CD4-positive, alpha-beta T cell (primary cell): ENCODE measurements at places on chromosomes 12 and 14.

- DNase-seq, result no peak
Observed at GRCh38 chr14:71523630-71524319, 408.5 kb upstream of the RGS6 start.

- DNase-seq, result no peak
Observed at GRCh38 chr12:48960834-48961233, 3.5 kb upstream of the ARF3 start.

- no peak for DNase-seq
Observed at GRCh38 chr14:69921052-69921451, 41.8 kb downstream of the SMOC1 start.

GRCh38 chr12:20572451-20572850, 122.7 kb upstream of the SLCO1C1 start:
- DNase-seq, result no peak

- no peak for DNase-seq
Observed at GRCh38 chr14:74415115-74415437, 10.9 kb downstream of the SYNDIG1L start.

DNA sequence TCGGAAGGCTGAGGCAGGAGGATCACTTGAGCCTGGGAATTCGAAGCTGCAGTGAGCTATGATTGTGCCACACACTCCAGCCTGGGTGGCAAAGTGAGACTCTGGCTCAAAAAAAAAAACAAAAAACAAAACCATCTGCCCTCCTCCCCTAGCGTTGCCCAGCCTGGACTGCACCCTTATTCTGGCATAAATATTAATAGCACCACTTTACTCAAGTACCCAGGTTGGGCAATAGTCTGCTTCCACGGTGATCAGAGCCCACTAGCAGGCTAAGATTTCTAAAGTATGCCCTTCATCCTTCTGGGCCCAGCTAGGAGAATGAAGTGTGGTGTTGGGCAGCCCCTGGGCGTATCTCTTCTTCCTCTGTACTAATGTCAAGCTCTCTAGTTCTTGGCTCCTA, 33.3 kb downstream of the KCTD10 start:
- no peak for DNase-seq

DNA sequence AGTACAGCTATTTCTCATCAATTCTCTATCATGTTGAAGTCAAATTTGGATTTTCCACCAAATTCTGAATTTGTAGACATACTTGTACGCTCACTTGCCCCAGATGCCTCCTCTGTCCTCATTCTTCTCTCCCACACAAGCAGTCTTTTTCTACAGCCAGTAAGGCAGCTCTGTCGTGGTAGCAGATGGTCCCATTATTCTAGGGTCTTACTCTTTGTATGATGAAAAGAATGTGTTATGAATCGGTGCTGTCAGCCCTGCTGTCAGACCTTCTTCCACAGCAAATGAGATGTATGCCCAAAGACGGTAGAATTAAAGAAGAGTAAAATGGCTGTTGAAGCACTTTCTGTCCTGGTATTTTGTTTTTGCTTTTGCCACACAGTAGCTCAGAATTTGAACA, 17.2 kb upstream of the PAPLN start:
- DNase-seq, result no peak

GRCh38 chr14:26398616-26399015, 199.2 kb downstream of the NOVA1 start:
- DNase-seq, result no peak

DNA sequence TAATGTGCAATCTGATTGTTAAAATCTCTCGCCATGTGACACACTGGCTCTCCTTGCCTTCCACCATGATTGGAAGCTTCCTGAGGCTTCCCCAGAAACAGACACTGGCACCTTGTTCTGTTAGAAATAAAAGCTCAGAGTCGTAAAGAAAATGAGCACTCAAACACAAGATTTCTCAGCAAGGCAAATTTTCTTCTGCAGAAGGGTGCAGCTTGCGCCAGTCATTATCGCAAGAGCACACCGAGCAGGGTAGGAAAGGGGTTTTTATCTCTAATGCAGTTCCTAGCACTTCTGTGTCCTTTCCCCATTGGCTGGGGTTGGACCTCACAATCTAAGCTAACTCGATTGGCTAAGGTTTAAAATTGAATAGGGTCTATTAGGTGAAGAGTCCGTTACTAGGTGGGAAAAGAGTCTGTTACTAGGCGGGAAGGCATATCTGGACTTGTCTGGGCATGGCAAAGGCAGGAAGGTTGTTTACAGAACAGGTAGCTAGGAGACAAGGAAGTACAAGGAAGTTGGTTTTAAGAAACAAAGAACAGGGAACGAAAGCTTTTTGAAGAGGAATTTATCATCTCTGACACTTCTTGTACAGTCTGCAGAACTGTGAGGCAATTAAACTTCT, 62.6 kb upstream of the BICD1 start:
- DNase-seq, result no peak

DNA sequence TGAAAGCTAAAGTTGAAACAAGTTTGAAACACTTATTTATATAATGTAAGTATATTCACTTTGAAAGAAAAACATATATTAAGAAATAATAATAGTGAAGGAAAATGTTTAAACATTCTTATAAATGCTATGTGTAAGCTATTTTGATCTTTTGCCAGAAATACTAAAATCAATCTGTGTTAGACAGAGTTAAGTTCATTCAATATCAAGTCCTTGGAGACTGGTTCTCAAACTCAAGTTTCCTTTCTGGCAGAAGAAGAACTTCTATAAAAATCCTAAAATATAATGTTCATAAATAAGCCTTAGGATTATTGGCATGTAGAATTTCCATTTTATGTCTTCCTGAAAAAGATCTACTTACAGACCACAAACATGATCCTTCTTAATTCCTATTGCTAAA, 45.3 kb downstream of the TAOK3 start:
- no peak for DNase-seq

GRCh38 chr12:64701283-64701682, 57.9 kb downstream of the GNS start:
- DNase-seq, result no peak

GRCh38 chr14:100981809-100982208, 78.3 kb upstream of the RTL1 start:
- DNase-seq, result no peak

DNA sequence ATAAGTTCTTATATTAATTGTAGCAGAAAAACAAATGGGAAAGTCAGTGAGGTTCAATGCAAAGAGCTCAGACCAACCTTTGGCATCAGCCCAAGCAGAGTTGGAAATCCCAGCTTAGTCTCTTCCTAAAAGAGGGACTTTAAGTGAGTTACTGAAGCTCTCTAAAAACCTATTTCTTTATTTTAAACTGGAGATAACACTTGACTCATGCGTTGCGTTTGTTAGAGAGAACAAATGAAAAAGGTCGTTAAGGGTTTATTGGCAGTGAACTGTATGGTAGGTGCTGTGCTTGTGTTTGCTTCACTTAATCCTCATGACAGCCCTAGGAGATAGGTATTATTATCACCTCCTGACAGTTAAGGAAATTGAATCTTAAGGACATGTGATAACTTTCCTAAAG, 396.5 kb downstream of the RAD51B start:
- no peak for DNase-seq

GRCh38 chr12:26678697-26679660, 154.0 kb downstream of the ITPR2 start:
- DNase-seq, result no peak

GRCh38 chr12:121806546-121807423, 3.0 kb downstream of the SETD1B start:
- DNase-seq, result no peak

GRCh38 chr14:42869681-42870080, 1263.0 kb downstream of the LRFN5 start:
- DNase-seq, result no peak

- no peak for DNase-seq
Observed at GRCh38 chr12:131836714-131837397, 8.7 kb downstream of the MMP17 start.

- DNase-seq, result no peak
Observed at GRCh38 chr12:110084314-110085015, 36.1 kb upstream of the C12orf76 start.

DNA sequence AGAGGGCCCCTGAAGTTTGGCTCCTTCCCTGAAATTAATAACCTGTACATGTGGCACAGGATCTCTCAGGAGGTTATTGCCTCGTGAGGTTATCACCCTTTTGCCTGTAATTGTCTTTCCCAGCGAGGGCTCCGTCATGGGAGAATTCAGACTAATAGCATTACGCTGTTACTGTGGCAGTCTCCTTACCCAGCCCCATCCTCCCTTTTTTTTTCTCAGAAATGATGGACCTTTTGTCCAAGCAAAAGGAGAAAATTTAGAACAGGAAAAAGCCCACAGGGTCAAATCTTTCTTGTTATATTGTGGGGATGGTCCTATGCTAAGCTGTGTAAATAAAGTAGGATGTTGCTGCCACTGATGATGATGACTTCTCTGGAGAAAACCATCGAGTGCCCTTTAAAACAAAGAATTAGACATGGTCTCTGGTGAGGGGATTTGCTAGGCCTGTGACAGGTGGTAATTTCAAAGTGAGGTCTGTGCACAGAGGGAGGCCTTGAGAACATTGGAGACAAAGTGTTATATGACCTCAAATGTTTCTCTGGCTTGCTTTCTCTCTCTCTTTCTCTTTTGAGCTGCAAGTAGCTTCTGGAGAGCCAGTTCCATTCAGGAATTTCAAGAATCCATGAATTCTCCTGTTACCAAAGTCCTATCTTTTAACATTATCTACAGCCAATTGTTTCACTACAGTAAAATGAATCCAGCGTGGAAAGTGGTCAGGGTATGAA, 357.2 kb downstream of the BMP4 start:
- no peak for DNase-seq

- DNase-seq, result no peak
Observed at GRCh38 chr14:90487031-90487430, 90.2 kb downstream of the CALM1 start.

DNA sequence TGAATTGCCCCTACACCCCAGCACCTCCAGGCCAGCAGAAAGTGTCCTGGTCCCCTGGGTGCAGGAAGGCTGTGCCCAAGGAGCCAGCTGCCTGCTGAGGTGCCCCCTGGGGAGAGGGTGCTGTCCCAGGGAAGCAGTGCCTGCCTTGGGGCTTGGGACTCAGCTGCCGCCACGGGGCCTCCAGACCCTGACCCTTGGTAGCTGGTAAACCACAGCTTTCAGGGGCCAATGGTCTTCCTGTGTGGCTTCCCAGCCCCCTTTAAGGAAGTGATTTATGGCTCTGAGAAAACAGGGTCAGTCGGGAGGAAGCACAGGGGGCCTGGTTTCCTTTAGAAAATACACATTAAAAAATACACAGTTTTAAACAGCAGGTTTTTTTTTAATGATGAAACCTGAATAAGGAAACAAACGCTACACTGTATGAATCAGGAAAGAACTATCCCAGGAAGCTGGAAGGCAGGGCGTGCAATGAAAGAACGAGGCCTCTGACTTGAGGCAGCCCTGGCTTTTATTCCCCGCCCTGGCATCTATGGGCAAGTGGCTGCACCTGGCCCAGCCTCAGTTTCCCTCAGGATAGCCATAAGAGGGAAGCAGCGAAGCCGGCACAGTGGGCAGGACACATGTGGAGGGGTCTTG, 40.6 kb upstream of the EML1 start:
- no peak for DNase-seq

DNA sequence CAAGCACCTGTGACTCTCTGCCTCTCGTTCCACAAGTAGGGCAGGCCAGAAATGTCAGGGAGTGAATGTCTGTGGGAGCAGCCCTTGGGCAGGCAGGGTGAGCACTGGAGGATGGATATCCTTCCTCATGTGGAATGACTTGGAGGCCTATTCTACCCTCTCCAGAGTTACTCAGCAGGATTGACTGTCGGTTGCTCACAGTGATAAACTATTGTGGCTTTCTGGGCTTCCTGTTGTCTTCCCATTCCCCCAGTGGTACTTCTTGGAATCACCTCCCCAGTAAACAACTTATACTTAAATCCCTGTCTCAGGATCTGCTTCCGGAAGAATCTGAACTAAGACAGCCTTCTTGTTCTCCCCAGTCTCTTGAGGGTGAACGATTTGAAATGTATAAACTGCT, 79.6 kb upstream of the MANSC4 start:
- no peak for DNase-seq

- DNase-seq, result no peak
Observed at GRCh38 chr14:71163050-71163841, 256.0 kb downstream of the PCNX1 start.

DNA sequence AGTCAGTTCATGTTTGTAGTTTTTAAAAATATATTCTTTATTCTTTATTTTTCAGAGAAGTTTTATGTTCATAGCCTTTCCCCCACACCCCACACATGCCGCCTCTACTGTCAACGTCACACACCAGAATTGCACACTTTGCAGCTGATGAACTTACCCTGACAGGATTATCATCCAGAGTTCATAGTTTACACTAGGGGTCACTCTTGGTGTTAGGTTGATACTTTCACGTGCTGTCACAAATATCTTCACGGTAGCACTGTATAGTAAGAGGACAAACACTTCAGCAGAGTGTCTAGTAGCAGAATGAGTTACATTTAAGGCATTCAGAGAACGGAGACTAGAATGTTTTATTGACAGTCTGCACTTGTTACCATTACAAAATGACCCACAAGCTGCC, 5.1 kb downstream of the DPPA3 start:
- no peak for DNase-seq

DNA sequence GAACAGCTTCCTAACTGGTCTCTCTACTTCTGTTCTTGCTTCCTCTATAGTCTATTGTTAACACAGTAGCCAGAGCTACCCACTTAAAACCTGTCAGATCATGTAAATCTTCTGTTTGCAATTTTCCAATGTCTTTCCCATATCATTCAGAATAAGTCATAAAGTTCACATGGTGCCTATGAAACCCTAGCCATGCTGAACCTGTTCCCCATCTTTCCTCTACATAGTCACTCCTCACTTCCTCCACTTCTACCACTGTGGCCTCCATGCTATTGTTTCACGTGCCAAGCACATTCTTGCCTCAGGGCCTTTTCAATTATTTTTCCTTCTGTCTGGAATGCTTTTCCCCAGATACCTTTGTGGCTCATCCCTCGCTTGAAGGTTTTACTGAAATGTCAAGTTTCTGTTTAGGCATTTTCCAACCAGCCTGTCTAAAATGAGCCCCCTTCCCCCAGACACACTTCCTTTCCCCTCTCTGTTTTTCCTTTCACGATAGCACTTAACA, 132.1 kb downstream of the DYRK2 start:
- no peak for DNase-seq

GRCh38 chr12:111599453-111600204, 514 bp upstream of the ATXN2 start:
- DNase-seq, result peak; percentile 92

GRCh38 chr12:80277732-80278131, 166.3 kb upstream of the PTPRQ start:
- no peak for DNase-seq

- peak; percentile 19 for DNase-seq
Observed at GRCh38 chr12:132558042-132558856, 52.1 kb downstream of the LRCOL1 start.

GRCh38 chr12:86724716-86725115, 468.5 kb upstream of the MGAT4C start:
- DNase-seq, result no peak

DNA sequence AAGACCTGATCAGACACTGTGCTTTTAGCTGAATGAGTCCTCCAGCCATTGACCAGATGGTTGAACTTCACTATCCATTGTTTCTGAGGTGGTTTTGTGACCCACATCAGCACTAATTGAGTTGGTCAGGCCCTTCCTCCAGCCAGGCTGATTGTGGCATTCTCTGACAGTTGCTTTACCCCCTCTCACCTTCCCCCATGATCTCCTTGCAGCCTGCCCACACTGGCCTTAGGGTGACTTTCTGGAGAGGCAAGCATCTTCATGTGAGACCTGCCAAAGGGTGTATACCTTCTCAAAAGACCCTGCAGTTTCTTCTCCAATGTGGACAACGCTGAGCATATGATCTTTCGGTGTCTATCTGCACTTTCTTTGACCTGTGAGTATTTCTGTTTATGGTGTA, 83.9 kb downstream of the GPATCH2L start:
- DNase-seq, result no peak
